EH (cell line): ENCODE measurements at places on chromosomes 6 and 20.

- DNase-seq = peak; percentile 0
Measured at GRCh38 chr6:123965894-123966293, 162.2 kb downstream of the NKAIN2 start.

GRCh38 chr20:10978019-10978702, 304.4 kb upstream of the JAG1 start:
- DNase-seq = no peak

- no peak for DNase-seq
Measured at GRCh38 chr6:149074832-149075258, 242.7 kb upstream of the TAB2 start.

GRCh38 chr6:143561105-143561704, 49.7 kb upstream of the FUCA2 start:
- no peak for DNase-seq

DNA sequence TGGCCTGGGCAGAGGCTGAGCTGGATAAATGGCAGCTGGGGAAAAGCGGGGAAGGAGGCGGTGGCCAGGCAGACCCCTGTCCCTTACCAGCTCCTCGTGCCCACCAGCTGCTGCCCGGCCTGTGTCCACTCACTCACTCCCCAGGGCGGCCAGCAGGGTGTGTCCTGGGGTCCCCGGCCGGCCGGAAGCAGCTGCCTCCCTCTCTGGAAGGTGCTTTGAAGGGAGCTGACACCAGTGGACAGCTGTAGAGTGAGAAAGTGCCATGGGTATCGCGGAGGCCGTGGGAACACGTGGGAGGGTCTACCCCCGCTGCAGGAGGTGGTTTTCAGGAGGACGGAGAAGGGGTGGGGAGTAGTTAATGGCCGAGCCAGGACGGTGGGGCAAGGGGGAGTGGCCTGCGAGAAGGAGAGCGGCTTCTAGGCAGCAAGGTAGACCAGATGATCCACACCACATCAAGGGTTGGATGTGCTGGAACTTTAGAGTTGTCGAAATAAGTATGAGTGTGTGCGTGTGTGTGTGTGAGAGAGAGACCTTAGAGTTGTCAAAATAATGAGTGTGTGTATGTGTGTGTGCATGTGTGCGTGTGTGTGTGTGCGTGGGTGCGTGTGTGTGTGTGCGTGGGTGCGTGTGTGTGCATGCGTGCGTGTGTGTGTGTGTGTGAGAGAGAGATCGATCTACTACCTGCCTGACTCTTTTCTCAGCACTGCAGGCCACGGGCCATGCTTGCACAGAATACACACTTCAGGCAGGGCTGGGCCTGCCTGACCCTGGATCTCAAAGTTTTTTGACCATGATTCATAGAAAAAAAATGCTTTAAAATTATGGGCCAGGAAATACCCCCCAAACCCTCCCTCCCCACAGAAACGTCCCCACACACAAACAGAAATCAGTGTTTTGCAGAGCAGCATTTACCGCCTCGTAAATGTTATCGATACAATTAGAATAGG, 43.9 kb downstream of the CDH4 start:
- peak; percentile 39 for DNase-seq

GRCh38 chr6:3297006-3297405, 38.3 kb downstream of the PSMG4 start:
- peak; percentile 10 for DNase-seq
